HT-29 (cell line): ENCODE measurements at places on chromosomes 2 and 18.

- DNase-seq = no peak
These were observed 832.6 kb upstream of the ZEB2 start for GRCh38 chr2:145352484-145352883.

GRCh38 chr2:144489315-144489916 lies 30.5 kb downstream of the ZEB2 start:
- no peak for DNase-seq

GRCh38 chr2:237662671-237663093 lies 35.3 kb downstream of the LRRFIP1 start:
- peak; percentile 83 for DNase-seq

DNA sequence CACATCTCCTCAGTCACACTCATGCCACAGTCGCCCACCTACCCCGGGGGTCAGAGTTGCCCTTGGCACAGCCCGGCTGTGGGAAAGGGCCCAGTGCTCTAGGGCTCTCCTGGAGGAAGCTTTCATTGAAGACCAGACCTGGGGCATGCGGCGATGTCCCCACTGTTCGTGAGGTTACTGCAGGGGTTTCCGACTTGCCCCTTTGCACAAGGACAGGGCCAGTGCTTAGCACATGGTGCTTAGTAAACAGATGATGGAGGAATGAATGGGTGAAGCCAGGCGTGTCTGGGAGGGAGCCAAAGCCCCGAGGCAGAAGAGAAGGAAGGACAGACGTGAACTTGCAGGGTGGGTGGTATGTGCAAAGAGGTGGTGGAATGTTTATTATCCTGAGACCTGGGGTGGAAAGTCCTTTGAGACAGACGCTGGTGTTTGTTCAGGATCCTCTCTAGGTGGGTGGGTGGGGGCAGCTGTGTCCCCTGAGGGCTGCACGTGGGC lies 205.9 kb upstream of the ARL4C start:
- DNase-seq = no peak

- no peak for DNase-seq
These were observed 39.9 kb downstream of the PLEKHB2 start for GRCh38 chr2:131145040-131145439.
